ENCODE measurements at places on chromosomes 13 and 19.
A peak's percentile ranks its signal among the peaks of the same experiment; 100 is the strongest.

DNA sequence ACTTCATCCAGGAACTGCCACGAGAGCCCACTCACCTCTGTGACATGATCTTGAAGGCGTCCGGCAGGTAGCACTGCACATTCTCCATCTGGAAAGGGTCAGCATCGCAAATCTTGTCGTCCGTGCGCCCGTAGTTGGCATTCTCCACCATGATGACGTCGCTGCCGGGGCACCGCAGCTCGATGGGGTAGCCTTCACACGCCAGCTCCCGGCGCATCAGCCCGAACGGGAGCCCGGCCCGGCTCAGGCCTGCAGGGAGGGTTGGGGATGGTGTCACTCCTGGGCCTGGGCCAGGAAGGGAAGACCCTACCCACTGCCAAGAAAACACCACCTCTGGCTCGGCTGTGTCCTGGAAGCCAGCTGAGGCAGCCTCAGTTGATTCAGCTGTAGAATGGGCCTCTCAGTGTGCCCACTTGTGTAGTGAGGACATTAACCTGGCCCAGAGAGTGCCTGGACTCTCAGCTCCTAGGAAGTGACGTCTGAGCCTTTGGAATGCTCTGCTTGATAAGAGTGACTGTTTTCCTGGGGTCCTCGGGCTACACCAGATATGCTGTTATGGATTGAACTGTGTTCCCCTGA, 28.4 kb downstream of the ADGRL1 start:
- DNase-seq, result no peak

GRCh38 chr19:49801966-49802661, 11.0 kb downstream of the FUZ start:
- DNase-seq, result no peak

DNA sequence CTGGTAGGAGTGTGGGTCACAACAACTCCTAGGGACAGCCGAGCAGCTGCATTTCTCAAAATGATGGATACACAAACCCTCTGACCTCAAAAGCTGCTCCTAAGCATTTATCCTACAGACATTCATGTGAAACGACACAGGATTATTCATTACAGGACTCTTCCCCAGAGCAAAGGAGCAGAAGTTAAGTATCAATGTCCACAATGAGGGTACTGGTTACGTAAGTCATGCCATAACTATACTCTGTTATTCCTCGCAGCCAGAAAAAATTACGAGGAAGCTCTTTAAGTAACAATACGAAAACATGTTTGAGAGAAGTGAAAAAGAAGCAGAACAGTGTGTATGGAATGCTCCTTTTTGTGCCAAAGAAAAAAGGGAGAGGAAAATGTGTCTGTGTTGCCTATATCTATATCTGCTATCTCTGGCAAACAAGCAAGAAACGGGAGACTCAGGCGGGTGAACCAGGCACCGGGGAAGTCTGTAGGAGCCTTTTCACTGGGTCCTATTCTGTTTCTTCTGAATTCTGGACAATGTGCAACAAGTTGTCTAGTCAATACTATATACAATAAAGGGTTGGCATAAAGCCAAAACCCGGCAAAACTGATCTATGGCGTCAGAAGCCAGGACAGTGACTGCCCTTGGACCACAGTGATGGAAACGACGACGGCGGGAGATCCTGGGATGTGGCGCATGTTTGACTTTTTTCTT, 1.3 kb downstream of the ISOC2 start:
- DNase-seq, result no peak

DNA sequence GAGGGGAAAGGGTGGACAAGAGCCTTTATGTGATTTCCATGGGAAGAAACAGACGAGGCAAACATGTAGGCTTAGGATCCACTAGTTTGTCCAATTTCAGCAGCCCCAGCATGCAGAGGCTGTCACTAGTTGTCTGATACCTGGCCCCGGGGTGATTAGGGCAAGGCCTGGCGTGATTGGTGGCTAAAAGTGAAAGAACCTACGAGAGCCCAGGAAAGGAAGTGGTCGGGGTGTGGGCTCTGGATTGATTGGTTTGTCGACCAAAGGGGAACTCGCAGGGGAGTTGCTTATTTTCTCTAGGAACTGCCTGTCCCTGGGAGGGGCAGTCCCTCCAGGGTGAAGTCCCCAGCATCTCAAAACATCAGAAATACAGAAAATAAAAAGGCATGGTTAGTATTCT, 64.2 kb upstream of the UQCRFS1 start:
- DNase-seq, result peak; percentile 36

GRCh38 chr13:51676739-51677138, 92.5 kb downstream of the WDFY2 start:
- no peak for DNase-seq

GRCh38 chr19:38813323-38813722, 578 bp upstream of the LGALS4 start:
- no peak for DNase-seq

GRCh38 chr19:45954156-45954555, 19.5 kb downstream of the NOVA2 start:
- DNase-seq, result no peak

- DNase-seq, result no peak
These were observed 138.1 kb downstream of the POU4F1 start for GRCh38 chr13:78465250-78465649.

All from GM19239 (cell line).